IPS DF 6.9 (cell line): ENCODE measurements at places on chromosomes 2 and 18.

DNA sequence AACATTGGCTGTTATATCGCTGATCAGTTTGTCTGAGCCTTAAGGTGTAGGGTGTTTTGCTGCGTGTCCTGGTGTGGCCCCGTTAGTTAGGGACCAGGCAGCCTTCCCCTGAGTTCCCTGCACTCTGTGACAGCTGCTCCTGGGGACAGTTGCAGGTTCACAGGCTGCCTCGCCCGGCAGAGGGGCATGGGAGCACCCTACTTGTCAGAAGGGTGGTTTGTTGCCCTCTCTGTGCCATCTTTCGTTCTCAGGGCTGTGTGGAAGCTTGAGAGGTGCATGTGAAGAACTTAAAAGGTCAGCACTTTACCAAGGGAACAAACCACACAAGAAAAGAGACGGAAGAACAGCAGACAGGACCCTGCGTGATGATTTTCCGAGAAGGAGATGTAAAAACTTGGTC is 159.6 kb downstream of the LDLRAD4 start:
- no peak for DNase-seq

DNA sequence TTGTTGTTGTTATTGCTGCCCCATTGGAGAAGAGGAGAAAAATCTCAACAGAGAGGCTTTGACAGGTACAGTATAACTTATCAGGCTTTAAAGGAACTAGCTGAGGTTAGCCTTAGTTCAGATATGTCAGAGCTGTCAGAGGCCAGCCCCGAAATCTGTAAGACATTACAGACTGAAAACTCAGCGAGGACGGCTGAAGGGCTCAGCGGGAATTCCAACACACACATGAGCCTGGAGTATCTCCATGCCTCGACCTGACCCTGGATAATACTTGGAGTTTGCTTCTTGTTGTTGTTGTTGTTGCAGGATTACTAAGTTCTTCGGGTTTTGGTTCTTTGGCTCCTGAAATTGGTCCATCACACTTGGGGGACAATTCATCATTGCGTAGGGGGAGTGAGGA is 166.9 kb downstream of the MIB1 start:
- no peak for DNase-seq

GRCh38 chr2:52904355-52904891 is 863.2 kb upstream of the CHAC2 start:
- DNase-seq = no peak

DNA sequence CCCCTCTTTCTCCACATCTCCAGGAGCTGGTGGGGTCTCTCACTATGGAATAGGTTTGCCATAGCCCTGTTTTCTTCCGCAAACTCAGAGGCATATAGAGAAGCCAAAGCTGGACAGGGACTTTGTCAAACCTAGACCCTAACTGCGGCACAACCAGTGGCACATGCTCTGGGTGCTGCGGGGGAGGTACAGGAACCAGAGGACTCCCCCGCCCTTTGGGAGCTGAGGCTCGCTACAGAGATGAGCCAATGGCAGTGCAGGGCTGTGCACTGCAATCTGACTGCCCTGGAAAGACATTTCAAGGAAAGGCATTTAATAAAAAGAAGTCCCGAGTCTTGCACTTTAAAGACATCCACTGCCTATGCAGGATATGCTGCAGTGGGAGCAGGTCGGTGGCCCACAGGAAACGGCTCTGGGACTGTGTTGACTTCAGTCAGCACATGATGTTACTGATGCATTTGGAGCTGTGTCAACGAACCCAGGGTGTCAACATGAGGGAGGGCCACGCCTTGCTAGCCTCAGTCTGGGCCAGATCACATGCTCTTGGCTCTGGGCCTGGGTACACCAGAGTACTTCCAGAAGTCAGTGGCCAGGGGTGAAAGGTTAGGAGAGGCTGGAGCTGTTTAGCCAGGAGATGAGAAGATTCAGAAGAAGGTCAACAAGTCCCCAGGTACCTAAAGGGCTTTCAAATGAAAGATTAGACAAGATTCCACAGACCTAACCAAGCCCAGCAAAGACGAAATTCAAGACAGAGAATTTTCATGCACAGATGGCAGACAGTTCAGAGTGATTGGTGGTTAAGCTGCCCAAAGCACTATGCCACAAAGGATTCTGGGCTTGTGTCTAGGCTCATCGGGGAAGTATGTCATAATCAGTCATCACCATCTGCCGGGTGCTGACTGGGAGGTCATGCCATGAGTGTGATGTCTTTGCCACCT is 8.2 kb downstream of the SLC35F6 start:
- DNase-seq = no peak

GRCh38 chr2:118842661-118843482 is 4.6 kb downstream of the EN1 start:
- no peak for DNase-seq

- DNase-seq = no peak
These were observed 29.1 kb upstream of the MGAT4A start for GRCh38 chr2:98759827-98760625.

DNA sequence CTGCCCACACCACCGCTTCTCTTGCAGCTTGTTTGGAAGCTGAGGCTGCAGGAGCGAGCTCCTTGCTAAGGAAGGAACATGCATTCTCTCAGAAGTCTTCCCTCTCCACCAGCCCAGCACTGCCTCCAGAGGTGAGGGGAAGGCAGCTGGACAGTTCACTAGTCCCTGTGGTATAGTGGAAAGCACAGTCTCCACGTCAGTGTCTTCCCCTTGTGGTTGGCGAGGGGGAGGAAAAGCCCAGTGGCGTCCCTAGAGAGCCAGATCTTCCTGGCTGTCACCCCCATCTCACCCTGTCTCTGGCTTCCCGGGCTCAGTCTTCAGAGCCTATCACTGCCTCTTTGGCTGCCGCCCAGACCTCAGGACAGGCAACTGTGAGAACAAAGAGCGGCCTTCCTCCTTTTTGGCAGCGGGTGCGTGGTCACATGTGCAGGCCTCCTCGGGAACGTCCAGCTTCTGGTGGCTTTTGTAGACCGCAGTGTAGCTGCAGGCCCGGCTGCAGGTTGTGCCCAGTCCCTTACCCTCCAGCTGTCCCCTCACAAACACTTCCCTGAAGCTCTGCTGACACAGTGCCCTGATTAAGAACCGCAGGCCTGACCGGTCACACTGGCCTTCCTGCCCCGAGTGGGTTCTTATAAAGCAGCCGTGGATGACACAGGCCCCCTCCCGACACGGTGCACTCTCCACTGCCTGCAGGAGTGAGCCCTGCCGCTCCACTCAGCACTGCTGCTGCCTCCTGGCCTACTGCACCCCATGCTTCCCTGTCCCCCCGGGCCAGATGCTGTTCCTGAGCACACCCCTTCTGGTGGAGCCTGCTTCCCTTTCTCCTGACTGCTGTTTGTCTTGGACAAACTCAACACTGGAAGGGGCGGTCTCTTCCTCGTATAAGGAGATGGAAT is 90.9 kb downstream of the RNF144A start:
- no peak for DNase-seq

- no peak for DNase-seq
These were observed 943.1 kb upstream of the LRRTM1 start for GRCh38 chr2:81247648-81248047.

DNA sequence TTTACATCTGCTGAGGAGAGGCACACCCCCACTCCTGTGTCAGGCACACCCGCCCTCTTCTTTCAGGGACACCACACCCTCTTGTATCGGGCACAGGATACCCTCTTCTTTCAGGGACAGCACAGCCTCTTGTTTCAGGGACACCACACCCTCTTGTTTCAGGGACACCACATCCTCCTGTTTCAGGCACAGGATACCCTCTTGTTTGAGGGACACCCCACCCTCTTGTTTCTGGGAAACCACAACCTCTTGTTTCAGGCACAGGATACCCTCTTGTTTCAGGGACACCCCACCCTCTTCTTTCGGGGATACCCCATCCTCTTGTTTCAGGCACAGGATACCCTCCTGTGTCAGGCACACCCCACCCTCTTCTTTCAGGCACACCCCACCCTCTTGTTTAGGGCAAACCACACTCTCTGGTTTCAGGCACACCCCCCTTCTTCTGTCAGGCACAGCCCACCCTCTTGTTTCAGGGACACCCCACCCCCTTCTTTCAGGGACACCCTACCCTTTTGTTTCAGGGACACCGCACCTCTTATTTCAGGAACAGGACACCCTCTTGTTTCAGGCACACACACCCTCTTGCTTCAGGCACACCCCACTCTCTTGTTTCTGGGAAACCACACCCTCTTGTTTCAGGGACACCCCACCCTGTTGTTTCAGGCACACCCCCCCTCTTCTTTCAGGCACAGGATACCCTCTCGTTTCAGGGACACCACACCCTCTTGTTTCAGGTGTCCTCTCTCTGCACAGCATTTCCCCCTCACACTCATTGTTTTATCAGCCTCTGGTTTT is 96.2 kb downstream of the TPO start:
- no peak for DNase-seq
